ENCODE measurements at places on chromosomes 2 and 18. TPM values are rescaled to one million over a fixed set of nuclear protein-coding genes. Genes with fewer than 3 reads are reported as not detected.

Gene FAM237A
- not detected for total RNA-seq

Gene MARCHF4
- 2.1 TPM for total RNA-seq

Gene OSR1
- total RNA-seq, result 120 TPM

Gene TDRD15
- not detected for total RNA-seq

Gene PFN4
- total RNA-seq, result 0.56 TPM

Gene POTEJ
- total RNA-seq, result not detected

Gene PRKCE
- total RNA-seq, result 10.8 TPM

Gene IL36RN
- total RNA-seq, result not detected

Gene DLGAP1
- 2.4 TPM for total RNA-seq

Gene TRIB2
- 49.0 TPM for total RNA-seq

Gene ACMSD
- total RNA-seq, result not detected

Gene CELF4
- total RNA-seq, result under 0.01 TPM

Measured in aortic smooth muscle cell (primary cell).